Activated T-helper 2 cell treated with anti-CD3 and anti-CD28 coated beads, Interferon-gamma antibody, Interleukin-2, Interleukin-4, amounts not matched to agents 10 μg/mL and 5 μg/mL and 100 μg/mL, durations not matched to agents 14 hours and 24 hours and 36 hours (primary cell): ENCODE measurements at places on chromosomes 1 and 21. TPM values are rescaled to one million over a fixed set of nuclear protein-coding genes. Genes with fewer than 3 reads are reported as not detected.

DNA sequence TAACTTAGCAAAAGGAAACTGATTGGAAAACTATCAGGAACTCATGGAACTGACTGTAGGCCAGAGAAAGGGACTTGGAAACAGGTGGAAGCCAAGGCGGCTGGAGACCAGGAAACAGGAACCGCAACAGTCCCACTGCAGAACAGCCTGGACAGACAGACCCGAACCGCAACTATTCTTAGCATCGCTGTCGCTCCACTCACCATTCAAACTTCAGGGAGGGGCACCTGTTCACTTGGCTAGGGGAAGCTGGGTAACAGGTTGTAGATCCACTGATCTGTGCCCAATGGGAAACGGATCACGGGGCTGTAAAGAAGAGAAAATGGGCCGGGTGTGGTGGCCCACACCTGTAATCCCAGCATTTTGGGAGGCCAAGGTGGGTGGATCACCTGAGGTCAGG lies 61.9 kb downstream of the CLSTN1 start:
- no peak for DNase-seq

DNA sequence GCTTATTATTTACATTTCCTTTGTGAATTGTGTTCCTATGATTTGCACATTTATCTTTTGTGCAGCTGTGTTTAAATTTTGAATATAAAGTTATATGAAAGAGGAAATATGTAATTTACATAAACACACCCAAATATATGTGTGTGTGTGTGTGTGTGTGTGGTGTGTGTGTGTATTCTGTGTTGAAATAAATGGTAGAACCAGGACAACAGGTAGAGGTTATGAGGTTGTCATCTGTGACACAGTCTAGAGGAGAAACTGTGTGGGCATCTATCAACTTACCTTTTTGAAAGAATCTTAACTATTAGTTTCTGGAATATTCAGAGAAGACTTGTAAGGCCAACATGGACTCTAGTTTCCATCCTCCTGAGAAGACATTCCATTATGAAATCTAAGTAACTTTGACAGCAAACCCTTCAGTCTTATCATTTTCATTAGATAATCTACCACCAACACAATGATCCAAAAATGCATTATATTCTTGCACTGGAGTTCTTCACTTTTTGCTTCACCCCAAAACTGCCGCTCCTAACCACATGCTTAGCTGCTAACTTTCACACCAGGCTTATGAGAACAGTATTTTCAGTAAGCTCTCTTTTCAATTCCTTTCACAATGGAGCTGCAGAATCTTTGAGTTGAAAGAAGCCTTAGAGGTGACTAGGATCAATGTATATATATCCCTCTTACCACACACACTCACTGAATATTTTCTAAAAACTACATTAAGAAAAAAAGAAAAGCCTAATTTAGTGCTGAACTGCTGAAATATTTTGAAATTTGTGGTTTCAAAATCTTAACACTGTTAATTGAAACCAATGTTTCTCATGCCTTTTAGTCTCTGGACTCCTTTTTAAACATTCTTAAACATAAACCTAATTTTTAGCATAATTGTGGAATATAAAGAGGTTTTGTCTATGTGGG lies 21.8 kb downstream of the PTPRC start:
- no peak for DNase-seq

DNA sequence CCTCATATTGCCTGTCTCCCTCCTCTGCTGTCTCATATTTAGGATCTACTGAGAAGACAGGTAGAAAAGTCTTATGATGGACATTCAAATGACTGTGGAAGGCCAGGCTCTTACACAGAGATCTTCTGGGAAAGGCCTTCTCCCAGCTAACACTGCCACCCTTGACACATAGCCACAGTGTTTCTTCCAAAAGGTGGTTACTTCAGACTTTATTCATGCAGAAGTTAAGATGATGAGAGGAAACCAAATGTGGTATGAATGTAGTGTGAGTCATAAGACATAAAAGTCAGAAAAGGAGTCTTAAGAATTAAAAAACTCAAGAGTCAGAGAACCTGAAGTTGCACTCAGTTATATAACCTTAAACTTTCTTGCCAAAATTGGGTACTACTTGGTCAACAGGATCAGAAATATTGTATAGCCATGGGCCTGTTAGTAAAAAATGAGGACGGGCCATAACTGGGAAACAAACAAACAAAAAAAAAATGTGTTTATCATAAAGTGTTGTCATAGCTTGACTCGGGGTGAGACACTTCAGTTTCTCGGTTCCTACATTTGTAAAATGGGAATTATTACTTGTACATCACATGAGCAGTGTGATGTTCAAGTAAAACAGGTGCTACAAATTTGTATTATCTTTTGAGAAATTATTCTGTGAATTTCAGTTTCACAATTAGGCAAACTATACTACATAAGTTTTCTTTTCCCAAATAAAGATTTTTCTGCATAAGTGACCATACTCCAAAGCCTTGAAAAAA lies 1.2 kb upstream of the DENND1B start:
- peak; percentile 25 for DNase-seq

Gene RBM11
- total RNA-seq: 0.21 and 0.50 TPM in 2 replicates

Gene LAMC1
- total RNA-seq: 0.05 and 0.39 TPM in 2 replicates
